ENCODE measurements at places on chromosomes 16 and 17.

- H3K4me1 ChIP-seq = no peaks in the 10 kb centered on the region
- DNase-seq = no peak
- no peaks in the 10 kb centered on the region for H3K36me3 ChIP-seq
- H3K27me3 ChIP-seq = no peaks in the 10 kb centered on the region
- H3K27ac ChIP-seq = no peak overlapping the region
These were observed 201.6 kb downstream of the TMEM114 start for GRCh38 chr16:8388684-8389083.

GRCh38 chr17:80546267-80546666 is 1.6 kb downstream of the RPTOR start:
- H3K4me1 ChIP-seq = peaks cover 11% of the 10 kb centered on the region
- no peak overlapping the region for H3K27ac ChIP-seq
- peak overlapping the region; percentile 87 for H3K4me3 ChIP-seq
- H3K36me3 ChIP-seq = no peaks in the 10 kb centered on the region
- no peaks in the 10 kb centered on the region for H3K27me3 ChIP-seq
- no peak for DNase-seq

DNA sequence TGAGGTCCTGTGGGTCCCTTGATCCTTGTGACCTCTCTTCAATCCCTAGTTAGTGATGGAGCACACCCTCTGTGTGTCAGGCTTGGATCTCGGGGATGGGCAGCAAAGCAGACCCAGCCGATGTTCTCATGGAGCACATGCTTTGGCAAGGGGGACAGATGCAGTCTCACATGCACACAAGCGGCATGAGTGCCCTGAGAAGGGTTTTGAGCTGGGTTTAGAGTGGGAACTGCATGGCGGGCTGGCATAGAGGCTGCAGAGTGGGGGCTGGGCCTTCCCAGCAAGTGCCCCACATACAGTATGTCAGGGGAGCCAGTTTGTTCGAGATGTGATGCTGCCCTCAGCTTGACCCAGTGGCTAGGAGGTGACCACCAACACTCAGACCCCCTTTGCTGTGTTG is 41.6 kb downstream of the B9D1 start:
- DNase-seq = no peak
- H3K27me3 ChIP-seq = no peaks in the 10 kb centered on the region

DNA sequence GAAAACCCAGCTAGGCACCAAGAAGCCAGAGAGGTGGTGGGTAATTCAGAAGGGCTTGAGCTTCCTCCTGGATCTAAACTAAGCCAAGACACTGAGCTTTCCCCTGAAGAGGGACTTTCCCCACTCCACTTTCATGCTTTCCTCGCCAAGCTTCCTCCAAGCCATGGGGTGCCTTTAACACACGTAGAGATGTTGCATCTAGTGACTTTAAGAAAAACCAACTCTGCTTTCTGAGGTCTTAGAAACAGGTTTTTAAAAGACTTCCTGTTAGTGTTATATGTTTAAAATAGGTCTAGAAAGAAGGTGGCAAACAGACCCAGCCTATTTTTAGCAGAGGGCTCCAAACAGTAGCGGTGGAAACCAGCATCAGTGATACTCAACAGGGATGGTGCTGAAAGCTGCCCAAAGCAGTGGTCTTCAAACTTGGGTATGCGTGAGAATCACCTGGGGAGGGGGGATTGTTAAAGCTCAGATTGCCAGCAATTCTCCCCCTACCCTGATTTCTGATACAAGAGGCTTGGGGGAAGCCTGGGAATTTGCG is 585.6 kb downstream of the CDH13 start:
- DNase-seq = no peak
- H3K4me1 ChIP-seq = no peaks in the 10 kb centered on the region
- no peaks in the 10 kb centered on the region for H3K36me3 ChIP-seq

- no peak overlapping the region for H3K27ac ChIP-seq
- H3K4me3 ChIP-seq = no peak overlapping the region
- H3K27me3 ChIP-seq = no peaks in the 10 kb centered on the region
- H3K36me3 ChIP-seq = no peaks in the 10 kb centered on the region
- no peak for DNase-seq
These were observed 143.7 kb upstream of the GNAO1 start for GRCh38 chr16:56047307-56048234.

Measured in GM23338 (cell line).